ENCODE measurements at places on chromosomes 6 and 20.
A peak's percentile ranks its signal among the peaks of the same experiment; 100 is the strongest.

GRCh38 chr6:159833556-159833955, 33.5 kb downstream of the PNLDC1 start:
- peak; percentile 58 for DNase-seq

GRCh38 chr20:51381557-51381956, 161.0 kb downstream of the NFATC2 start:
- no peak for DNase-seq

GRCh38 chr6:101534386-101534785, 140.9 kb downstream of the GRIK2 start:
- DNase-seq: no peak

- DNase-seq: no peak
Measured at GRCh38 chr20:13441388-13441787, 197.3 kb downstream of the TASP1 start.

DNA sequence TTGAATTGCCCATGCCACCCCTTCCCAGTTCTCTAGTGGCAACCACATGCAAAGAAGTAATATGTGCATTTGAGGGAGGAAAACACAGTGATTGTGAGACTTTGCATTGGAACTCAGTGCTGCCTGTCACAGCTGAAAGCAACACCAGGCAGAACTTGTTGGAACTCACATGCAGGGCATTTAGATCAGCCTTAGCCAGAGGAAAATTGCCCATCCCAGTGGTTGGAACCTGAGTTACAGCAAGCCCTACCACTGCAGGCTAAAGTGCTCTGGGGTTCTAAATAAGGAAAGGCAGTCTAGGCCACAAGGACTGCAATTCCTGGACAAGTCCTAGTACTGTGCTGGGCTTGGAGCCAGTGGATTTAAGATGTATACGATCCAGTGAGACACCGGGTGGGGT, 245.3 kb upstream of the UFL1 start:
- DNase-seq: no peak

DNA sequence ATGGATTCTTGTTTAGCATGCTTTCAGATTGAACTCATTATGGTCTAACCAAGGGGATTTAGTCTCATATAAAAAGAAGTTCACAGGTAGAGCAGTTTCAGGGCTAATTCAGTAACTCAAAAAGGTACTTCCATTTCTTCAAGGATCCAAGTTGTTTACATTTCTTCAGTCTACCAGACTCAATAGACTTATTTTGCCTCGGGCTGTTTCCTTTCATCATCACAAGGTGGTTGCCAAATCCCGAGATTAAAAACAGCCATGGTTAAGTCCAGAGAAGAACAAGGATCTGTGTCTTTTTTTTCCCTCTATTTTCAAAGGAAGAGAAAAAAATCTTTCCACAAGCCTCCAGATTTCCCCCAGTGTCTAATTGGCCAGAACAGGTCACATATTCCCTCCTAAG, 69.8 kb upstream of the SNX9 start:
- DNase-seq: no peak

DNA sequence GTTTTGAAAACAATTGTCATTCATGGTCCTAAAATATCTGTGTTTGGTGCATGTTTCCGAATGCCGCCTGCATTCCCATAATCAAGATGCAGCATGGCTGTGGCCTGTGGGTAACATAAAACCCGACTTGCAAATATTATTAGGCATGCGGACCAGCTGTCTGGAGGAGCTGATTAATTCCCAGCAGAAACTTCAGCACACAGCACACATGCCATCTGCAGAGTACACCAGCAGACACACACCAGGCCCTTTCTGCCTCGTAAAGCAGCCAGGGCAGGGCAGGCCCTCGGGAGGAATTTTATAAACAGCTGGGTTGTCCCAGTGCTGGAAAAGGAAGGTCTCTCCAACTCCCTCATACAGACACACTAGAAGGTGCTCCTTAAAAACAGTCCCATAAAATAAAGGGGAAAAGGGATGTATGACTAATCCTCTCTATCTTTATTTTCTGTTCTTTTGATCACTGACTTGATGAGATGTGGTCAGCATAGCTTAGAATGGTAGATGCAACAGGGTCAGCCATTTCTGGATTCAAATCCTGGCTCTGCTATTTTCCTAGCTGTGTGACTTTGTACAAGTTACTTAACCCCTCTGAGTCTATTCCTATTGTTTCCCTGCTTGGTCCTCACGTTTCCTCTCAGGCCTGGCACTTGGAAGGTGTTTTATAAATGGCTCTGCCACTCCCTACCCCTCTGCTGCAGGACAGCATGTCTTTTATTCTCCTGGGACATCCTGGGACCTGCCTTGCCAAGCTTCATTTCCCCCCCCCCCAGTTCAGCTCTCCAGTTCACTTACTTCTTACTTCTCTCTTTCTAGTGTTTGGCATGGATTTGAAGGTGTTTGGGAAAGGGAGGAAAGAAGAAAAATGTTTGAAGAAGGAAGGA, 85.9 kb upstream of the TRAF3IP2 start:
- no peak for DNase-seq

GRCh38 chr20:64069614-64070243, 6.7 kb downstream of the TCEA2 start:
- DNase-seq: peak; percentile 67

Data from AG08396 (cell line).